Stimulated activated CD8-positive, alpha-beta memory T cell treated with anti-CD3 and anti-CD28 coated beads, Interleukin-7, amount 100 ng/mL, for 1 hour (primary cell): ENCODE measurements at places on chromosomes 16 and 17.

DNA sequence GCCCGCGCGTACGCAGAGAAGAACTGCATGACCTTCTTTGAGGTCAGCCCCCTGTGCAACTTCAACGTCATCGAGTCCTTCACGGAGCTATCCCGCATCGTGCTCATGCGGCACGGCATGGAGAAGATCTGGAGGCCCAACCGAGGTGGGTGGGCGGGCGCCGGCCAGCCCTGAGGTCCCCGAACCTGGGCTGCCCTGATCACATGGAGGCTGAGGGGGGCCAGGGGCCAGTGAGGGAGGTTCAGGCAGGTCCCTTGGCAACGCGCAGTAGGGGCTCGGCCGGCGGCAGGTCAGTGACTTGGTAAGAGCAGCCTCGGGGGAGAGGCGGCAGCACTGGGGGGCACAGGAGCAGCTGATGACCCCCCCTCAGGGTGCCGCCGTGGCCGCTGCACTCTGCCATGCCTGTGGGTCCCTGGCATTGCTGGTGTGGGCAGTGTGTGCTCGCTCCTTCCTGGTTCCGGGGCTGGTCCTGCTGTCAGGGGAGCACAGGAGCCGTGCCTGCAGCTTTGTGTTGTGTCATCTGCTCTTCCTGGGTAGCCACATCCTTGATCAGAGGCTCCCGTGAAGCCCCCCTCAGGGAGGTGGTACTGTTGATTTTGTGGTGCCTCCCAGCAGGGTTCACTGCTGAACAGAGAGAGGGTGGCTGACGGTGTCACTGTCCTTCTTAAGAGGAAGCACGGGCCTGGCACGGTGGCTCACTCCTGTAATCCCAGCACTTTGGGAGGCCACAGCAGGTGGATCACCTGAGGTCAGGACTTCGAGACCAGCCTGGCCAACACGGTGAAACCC is 4.6 kb upstream of the WFIKKN1 start:
- DNase-seq = no peak

DNA sequence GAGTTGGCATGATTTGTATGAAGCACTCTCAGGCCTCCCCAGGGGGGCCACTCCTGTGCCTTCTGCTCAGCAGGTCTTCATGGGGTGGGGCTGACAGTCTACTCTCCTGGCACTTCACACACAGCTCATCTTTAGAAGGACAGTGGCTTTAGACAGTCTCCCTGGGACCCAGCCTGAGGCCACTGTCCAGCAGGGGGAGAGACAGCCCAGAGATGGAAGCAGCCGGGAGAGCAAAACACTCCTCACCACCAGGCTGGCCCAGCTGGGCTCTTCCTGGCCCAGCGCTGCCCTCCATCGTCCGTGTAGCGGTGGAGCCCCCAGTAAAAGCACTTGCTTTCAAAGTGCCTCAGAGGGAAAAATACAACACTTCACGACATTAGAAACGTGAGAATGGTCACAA is 62.0 kb upstream of the CRHR1 start:
- DNase-seq = no peak

GRCh38 chr17:31877911-31878702 is 19.1 kb upstream of the COPRS start:
- DNase-seq = no peak

DNA sequence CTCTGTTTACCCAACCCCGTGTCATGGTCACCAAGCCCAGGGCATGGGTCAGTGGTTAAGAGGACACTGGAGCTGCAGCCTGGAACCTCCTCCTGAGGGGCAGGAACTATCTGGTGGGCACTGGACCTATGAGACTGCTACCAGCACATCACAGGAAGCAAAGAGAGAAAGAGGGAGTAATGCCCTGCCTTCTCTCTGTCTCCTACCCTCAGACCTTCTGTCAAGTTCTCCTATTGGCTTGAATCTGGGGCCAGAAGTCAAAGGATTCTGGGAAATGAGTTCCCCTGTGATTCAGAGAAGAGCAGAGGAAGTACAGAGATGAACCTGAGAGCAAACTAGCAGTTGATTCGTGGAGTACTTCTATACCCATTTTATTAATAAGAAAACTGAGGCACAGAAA is 123.0 kb upstream of the GNAO1 start:
- DNase-seq = no peak

- no peak for DNase-seq
Observed at GRCh38 chr17:37614391-37614790, 5.2 kb upstream of the SYNRG start.
